NCI-H2171 treated with DMSO at 0.1 percent for 48 hours (cell line): ENCODE measurements at places on chromosomes 12 and 14.

- no peak for DNase-seq
These were observed 8.6 kb downstream of the RIMBP2 start for GRCh38 chr12:130707571-130707891.

- no peak for DNase-seq
These were observed 249.5 kb upstream of the DCN start for GRCh38 chr12:91432089-91432488.

DNA sequence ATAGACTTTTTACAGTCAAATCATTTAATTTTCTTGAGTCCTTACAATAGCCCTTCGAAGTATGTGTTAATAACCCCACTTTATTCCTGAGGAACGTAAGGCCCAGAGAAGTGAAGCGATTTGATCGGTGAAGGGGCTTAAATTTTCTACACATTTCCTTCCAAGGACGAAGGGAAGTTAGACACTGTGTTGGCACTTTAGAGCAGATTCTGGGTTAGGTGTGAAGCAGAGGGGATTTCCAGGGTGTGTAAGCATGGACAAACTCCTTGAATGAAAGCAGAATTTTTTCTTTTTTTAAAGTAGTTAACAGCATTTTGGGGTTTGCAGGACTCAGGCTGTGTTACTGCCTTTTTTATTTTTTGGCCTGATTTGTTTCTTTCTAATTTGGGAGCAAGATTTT lies 38.9 kb downstream of the PRORP start:
- no peak for DNase-seq

- DNase-seq: no peak
These were observed 6.9 kb upstream of the SVOP start for GRCh38 chr12:109027767-109028166.

GRCh38 chr12:66010787-66011547 lies 119.6 kb downstream of the LLPH start:
- DNase-seq: no peak

- DNase-seq: no peak
These were observed 62.0 kb upstream of the TUNAR start for GRCh38 chr14:95814363-95815225.
